ENCODE measurements at places on chromosomes 5 and 9.

- DNase-seq: no peak
Observed at GRCh38 chr5:153753645-153754432, 263.4 kb downstream of the GRIA1 start.

DNA sequence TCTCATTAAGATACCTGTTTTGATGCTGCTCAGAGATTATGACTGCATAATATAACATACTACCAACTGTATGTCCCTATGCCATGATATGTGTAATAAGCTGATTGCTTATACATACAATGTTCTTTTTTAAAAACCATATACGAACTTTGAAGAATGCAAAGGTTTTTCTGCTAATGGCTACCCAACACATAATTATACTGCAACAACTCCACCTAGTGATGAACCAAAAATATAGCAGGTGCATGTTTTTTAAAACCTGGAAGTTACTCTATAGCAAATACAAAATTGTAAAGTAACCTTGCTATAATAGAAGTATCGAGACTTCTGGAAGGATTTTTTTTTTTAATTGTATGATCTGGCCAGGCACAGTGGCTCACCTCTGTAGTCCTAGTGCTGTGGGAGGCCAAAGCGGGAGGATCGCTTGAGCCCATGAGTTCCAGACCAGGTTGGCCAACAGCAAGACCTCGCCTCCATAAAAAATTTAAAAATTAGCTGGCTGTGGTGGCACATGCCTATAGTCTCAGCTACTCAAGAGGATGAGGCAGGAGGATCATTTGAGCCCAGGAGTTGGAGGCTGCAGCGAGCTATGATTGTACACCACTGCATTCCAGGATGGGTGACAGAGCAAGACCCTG lies 49.1 kb downstream of the HOMER1 start:
- no peak for DNase-seq

GRCh38 chr5:36870399-36871040 lies 6.0 kb upstream of the NIPBL start:
- DNase-seq: no peak

GRCh38 chr5:143128412-143129071 lies 274.9 kb downstream of the NR3C1 start:
- no peak for DNase-seq

DNA sequence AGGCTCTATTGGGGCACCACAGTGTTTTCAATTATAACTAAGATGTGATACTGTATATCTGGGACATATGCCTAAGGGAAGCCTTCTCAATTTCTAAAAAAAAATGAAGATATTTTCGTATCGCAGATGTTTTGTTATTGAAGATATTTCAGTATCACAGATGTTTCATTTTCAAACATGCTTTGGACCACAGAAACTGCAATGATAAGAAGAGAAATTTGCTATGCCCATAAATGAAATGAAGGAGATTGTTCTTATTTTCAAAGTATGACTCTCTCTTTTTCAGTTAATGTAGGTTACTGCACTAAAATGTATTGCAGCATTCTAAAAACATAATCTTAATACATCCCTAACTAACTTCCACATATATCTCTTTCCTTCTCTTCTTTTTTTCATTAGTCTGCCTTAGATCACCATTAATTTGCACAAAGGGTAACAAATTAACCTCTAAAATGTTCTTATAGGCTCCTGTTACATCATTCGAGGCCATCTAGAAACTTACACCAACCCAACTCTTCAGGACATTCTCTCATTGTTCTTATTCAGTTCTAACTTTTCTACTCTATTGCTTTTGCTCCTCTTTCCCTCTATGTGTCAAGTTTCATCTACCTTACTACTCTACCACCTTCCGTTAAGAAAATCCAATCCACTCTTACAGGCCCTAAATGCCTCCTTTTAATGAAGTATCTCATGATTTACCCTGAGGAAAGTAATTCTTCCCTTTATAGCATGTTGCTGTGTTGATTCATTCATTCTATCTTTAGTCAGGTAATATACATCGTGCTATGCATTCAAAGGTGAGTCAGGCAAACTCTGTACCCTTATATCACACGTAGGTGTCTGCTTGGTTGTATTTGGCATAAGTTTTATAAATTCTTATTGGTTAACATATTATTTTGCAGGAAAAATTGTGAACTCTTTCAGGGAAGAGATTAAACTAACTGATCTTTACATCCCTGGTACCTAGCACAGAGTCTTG lies 70.5 kb downstream of the ST8SIA4 start:
- DNase-seq: no peak

DNA sequence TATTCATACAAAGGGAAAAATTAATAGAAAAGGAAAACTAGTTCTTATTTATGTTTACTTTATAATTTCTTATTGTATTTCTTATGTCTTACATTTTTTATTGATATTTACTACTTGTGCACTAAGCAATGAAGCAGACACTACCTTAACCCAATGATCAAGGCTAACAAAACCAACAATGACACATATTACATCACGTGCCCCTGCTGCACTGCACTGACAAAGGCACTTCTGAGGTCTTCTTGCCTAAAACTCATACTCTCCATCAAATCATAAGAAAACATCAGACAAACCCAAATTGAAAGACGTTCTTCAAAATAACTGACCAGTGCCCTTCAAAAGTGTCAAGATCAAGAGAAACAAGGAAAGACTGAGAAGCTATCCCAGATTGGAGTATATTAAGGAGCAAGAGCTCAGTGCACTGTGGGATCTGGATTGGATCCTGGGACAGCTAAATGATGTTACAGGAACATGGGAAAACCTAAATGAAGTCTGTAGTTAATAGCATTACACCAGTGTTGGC lies 230.9 kb downstream of the AUH start:
- DNase-seq: no peak

DNA sequence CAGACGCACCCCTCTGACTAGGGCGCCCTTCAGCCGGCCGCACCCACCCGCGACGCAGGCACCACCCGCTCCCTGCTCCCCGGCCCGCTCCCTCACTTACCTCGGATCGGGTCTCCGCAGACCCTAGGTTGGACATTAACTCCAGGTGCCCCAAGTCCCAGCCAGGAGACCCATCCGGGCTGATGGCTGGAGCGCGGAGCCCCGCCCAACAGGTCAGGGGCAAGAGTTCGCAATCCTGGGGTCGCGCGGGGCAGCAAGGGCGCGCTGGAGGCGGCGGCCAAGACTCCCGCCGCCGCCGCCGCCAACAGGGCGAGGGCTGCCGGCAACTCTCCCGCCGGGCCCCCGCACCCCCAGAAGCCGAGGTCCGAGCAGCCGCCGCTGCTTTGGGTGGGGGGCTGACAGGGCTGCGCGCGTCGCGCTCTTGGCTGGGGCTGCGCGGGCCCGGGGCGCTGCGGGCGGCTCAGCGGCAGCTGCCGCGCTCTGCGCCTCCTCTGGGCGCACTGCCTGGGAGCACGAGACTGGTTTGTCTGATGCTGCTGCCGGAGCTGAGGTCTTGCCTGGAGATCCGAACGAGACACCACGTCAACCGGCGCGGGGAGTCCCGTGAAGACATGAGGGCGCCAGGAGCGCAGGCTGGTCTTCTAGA lies at the start of gene GDNF:
GDNF (minus strand) TSS at position 635 of the 646 bp plus-strand sequence. CDS start 5,245 bp downstream, outside the sequence.
- DNase-seq: no peak

DNA sequence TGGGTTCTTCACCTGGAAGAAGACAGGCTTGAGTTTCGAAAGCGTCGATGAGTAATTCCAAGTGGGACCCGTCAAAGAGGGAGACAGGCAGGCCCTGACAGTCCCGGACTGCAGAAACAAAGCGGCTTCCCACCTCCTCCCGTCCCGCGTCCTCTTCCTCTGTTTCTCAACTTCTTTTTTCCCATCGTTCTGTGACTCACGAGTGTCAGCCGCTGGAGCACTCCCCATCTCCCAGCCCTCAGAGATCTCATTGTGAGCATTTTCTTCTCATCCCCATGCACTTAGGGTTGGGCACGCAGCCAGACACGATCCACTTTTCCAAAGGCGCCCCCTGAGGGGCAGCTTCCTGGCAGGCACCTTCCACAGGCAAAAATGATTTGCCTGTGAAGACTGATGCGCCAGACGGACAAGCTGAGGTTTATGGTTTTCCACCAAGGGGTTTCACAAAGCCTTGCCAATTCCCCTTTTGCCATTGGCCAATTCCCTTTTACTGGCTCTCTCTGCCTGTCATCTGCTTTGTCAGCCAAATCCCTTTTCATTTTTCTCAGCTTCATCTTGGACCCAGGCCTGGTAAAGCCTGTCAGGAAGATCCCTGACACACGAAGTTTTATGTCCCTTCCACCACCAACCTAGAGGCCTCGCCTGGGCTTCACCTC lies 86.5 kb upstream of the ANKRD55 start:
- DNase-seq: no peak

- no peak for DNase-seq
Observed at GRCh38 chr9:4226331-4227250, 73.3 kb downstream of the GLIS3 start.

DNA sequence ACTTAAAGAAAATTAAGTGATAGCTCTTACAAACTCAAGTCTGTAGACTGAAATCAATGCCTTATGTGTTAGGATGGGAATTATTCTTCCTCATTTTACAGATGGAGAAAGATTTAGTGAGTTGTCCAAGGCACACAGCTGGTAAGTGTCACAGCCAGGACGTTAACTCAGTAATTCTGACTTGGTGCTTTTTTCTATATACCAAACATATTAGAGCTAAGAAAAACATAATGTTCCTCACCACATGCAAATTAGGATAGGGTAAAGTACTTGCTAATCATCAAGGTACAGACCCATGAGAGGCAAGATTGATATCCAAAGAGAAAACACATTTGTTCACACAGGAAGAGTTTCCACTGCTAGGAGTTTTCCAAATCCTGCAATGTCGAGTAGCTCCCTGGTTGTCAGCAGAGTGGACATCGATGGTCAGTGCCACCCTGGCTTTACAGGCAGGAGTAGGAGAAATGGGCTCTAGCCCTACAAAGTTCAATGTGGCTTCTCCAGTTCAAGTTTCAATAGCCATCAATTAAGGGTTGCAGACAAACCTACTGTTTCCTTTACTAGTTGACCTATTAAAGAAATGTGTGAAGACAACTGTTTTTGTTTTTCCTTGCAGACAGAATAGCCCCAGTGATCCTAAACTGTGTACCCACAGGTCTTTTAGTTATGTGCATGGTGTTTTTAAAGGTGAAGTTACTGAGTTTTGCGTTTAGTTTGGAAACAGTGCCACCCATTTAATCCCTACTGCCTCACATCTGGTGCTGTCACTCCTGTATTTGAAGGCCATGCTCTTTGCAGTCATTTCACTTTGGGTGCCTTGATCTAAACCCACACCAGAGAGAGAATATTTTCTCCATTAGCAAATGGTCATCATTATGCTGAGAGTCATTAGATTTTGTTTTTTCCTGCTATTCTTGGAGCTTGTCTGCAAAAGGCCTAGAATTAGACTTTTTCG lies 460.8 kb upstream of the SMARCA2 start:
- DNase-seq: no peak

DNA sequence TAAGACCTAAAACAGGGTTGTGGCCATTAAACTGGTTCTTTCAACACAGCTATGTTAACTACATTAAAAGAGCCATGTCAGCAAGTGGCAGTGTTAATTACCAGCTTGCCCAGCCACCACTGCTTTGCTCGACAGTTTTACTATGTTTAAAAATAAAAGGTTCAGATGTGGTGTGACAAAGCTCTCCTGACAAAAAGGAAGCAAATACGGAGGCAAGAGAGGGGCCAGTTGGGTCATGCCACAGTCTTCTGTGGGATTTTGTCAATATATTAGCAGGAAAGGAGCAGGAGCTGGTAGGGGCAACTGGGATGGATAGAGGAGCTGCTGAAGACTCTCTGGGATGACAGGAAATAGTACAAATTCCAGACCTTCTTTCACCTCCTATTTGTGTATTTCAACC lies 113.5 kb upstream of the PCA3 start:
- DNase-seq: no peak

DNA sequence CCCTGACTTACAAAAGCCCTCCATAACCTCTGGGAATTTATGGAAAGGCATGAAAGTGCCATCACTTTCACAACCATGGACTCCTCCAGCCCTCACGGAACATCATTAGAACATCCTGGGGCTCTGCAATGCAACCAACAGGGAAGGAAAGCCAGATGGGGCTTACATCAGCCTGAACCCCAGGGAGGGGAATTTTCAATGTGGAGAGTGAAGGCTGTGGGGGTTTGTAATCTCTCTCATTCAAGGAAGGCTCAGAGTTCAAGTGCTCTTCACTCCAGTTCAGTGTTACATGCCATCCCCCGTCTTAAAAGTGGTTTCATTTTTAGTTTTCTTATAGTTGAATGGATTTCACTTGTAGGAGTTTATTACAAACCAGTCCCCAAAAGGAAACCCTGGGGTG lies 5.7 kb downstream of the SPRY4 start:
- DNase-seq: no peak

- DNase-seq: no peak
Observed at GRCh38 chr5:67659288-67659687, 462.7 kb upstream of the CD180 start.

DNA sequence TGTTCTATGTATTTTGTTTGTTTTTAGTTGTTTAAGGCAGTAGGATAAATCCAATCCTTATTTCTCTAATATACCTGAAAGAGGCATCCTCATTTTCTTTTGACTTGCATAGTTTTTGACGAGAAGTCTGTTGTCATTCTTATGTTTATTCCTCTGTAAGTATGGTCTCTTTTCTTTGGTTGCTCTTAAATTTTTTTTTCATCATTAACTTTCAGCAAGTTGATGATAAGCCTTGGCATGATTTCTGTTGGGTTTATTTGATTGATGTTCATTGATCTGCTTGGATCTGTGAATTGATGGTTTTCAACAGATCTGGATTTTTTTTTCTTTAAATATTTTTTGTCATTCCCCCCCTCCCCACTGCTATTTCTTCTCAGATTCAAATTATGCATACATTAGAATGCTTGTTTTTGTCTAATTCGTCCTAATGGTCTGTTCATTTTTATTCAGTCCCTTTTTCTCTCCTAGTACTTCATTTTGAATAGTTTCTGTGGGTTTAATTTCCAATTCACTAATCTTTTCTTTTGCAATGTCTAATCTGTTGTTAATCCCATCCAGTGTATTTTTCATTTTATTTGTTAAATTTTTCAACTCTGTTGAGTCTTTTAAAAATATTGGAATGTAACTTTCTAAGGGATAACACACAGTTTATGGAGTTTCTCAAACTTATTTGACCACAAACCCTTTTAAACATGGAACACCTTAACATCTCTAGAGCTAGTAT lies 495.9 kb downstream of the CSNK1G3 start:
- no peak for DNase-seq

DNA sequence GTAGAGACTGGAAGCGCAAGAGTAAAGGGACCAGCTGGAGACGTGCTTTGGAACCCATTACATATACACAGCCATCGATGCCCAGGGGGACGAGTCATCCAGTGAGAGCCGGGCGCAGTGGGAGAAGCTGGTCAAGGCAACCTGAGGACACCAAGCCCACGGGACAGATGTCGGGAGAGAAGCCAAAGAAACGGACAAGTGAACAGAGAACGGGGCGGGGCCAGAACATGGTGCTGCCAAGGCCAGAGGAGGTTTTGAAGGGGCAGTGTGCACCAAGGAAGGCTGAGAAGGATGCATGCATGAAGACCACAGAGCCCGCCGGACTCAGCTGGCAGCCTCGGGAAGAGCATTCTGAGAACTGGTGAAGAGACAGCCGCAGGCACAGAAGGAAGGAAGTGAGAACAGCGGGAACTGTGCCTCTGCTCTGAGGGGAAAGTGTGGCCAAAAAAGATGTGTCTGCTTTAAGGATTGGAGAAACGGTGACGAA lies 20.3 kb downstream of the CAMSAP1 start:
- DNase-seq: no peak

Measured in activated CD8-positive, alpha-beta memory T cell treated with anti-CD3 and anti-CD28 coated beads for 48 hours (primary cell).